ENCODE measurements at places on chromosomes 4 and X.
A peak's percentile ranks its signal among the peaks of the same experiment; 100 is the strongest.

DNA sequence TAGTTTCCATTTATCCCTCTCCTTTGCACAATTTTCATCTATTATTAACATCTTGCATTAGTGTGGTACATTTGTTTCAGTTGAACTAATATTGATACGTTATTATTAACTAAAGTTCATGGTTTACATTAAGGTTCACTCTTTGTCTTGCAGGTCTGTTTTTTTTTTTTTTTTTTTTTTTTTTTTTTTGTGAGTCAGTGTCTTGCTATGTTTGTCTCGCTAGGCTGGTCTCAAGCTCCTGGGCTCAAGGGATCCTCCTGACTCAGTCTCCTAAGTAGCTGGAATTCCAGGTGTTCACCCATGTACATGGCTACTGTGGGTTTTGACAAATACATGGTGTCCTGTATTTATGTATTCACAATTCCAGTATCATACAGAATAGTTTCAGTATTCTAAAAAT is 6.8 kb downstream of the TBC1D19 start:
- DNase-seq: no peak

DNA sequence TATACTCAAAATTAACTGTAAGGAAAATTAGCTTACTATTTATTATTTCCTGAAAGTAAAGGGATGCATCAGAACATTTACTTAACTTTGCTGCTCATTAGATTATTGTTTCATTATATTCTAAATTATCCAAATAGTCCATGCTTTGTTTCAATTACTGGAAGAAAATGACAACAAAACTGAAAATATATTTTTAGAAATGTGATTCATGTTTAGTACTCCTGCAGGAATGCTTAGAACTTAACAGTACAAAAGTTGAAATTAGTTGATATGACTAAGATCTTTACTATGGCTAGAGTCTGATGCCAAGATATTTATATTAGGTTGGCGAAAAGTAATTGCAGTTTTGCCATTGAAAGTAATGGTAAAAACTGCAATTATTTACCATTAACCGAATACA is 660.5 kb upstream of the PABPC4L start:
- DNase-seq: no peak

- DNase-seq: no peak
Observed at GRCh38 chrX:110310000-110310790, 7.7 kb downstream of the AMMECR1 start.

GRCh38 chr4:30948653-30949052 is 228.5 kb downstream of the PCDH7 start:
- DNase-seq: no peak

DNA sequence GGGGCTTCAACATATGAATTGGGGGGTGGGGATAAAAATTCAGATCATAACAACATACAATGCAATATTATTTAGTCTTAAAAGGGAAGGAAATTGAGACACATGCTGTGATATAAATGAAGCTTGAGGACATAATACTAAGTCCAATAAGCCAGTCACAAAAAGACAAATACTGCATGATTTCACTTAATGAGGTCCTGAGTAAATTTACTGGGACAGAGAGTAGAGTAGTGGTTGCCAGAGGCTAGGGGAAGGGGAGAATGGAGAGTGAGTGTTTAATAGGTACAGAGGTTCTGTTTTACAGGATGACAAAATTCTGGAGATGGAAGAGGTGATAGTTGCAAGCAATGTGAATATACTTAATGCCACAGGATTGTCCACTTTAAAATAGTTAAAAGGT is 89.2 kb upstream of the RAPGEF2 start:
- DNase-seq: no peak

- no peak for DNase-seq
Observed at GRCh38 chr4:55124322-55125076, 896 bp downstream of the KDR start.

DNA sequence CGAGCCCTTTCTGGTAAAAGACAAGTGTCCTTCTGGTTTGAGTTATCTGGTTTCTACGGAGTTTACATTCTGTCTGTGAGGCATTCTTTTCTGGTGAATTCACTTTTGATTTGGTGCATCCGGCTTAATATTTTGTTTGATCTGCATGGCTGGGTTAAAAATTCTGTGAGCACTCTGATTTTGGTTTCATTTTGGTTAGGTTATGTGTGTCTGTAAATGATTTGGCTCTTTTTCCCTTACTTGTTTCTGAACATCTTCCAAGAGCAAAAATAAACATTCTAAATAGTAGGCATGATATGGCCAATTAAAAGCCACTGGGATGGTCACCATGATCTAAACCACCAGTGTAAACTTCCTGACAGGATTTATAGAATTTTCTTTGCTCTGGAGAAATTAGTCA is 85.7 kb upstream of the PTPN13 start:
- DNase-seq: no peak

DNA sequence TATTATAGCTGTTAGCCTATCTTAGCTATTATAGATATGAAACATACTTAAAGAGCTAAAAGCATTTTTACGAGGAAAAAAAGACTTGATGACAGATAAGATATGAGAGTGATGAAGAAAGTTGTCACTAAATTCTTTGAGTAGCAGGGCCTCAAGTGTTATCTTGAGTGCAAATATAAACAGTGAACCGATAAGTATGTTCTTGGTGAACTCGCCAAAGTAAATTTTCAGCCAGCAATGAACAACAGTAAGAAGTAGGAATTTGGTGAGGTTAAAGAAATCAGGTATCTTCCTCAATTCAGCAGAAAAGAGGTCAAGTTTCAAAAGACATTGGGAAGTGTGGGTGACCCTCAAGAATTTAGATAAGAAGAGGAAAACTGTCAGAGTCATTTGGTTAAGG is 471.8 kb upstream of the FTHL17 start:
- no peak for DNase-seq

GRCh38 chr4:92265798-92266197 is 38.0 kb upstream of the GRID2 start:
- no peak for DNase-seq

DNA sequence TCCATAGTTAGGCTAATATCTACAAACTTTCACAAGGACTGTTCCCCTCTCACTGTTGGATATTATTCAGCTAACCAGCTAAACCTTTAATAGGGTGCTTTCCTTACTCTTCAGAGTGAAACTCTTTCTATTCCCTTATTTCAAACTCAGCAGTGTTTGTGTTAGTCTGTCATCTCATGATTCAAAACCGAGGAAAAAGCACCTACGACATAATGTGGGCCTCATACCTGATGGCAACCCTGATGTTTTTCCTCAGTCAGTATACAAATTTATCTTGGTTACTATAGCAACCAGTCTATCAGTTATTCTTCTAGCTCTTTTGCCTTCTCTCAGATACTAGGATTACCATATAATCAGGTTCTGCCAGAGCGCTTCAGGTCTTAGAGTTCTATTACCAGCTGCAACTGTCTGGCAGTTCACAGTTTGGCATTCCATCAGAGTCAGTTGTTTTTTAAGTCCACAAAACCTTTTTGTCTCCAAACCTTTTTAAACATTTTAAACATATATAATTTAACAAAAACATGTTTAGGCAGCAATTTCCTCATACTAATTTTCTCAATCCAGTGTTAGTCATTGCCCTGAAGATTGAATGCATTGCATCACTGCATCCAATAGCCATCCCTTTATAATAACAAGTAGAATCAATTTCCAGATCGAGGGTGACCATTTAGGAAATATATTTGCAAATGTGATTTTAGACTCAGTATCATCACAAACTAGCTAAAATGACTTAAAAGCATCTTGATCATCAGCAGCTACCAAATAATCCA is 7.4 kb downstream of the WDR44 start:
- no peak for DNase-seq

GRCh38 chr4:78179196-78179595 is 122.1 kb downstream of the FRAS1 start:
- no peak for DNase-seq

DNA sequence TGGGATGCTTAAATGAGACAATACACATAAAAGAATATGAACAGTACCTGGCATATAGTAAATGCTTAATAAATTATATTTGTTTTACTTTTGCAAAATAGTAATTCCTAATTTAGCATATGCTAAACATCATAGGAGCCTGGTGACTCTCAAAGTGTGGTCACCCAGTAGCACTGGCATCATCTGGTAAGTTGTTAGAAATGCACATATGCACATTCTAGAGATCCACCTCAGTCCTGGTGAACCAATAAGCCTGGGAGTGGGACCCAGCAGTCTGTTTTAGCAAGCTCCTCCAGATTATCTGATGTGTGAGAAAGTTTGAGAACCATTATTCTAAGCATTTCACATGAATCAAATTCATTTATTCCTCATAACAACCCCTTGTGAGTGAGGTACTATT is 830.4 kb downstream of the RPA4 start:
- no peak for DNase-seq

DNA sequence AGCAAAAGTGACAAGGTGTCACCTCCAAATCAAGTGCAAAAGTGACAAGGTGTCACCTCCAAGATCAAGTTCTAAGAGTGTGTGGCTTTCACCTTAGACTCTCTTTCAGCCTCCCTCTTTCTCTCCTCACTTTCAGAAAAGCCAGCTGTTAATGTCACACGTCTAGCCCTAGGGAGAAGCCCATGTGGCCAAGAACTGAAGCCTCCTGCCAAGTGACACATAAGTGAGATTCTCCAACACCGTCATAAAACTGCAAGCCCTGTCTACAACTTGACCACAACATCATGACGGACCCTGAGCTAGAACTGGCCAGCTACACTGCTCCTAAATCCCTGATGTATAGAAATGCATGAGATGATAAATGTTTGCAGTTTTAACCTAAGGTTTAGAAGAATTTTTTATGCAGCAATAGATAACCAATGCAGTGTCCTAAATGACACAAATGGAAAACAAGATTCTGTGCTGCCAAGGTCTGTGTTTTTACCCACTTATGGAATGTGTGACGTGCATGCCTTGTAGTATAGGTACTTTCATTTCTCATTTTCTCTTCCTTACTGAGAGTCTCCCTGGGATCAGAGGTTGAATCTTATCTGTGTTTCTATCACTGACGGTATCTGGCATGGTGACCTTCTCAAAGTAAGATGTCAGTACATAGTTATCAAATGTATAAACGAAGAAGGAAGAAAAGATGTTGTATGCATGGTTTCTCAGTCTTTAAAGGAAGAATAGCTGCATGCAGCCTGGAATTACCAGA is 25.0 kb downstream of the NLGN4X start:
- no peak for DNase-seq

GRCh38 chr4:38804654-38805295 is at the start of gene TLR1:
Gene TLR1 (minus strand): TSS chr4:38804791. CDS start chr4:38798831, 5,960 bp downstream.
- DNase-seq: no peak

DNA sequence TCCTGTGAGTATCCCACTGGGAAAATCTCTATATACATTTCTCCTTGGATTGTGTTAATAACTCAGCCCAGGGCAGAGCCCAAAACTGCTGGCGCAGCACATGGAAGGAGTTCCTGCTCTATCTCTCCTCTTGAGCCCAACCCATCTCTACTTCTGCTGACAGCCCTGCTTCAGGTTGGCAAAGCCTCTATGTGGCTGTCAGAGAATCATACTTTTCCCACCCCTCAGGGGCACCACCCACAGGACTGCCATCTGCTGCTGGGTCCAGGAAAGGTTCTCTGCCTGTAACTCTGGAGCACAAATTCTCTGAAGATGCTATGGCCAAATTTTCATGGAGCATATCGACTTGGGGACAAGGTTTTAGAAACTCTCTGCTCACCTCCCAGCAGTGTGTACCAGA is 278.5 kb upstream of the EMCN start:
- DNase-seq: no peak

- no peak for DNase-seq
Observed at GRCh38 chr4:86564795-86565194, 29.3 kb upstream of the PTPN13 start.

DNA sequence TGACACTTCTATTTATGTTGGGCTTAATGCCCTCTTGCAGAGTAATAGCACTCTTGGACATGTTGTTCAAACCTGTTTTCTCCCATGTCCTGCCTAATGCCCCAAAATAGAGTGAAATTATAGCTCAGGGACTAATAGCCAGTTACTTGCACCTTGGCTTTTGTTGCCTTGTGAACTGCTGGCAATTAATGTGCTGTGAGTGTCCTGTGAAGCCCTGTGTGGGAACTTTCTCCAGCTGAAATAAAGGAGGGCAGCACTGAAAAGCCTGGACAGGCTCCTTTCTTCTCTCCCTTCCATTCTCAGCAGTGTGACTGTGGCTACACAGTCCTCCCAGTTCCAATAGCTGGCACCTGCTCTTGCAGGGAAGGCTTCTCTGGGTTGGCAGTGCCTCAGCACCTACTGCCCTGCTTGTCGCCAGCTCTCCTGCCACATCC is 72.4 kb downstream of the DCLK2 start:
- no peak for DNase-seq

GRCh38 chrX:65985922-65986588 is 53.8 kb downstream of the VSIG4 start:
- peak; percentile 35 for DNase-seq

DNA sequence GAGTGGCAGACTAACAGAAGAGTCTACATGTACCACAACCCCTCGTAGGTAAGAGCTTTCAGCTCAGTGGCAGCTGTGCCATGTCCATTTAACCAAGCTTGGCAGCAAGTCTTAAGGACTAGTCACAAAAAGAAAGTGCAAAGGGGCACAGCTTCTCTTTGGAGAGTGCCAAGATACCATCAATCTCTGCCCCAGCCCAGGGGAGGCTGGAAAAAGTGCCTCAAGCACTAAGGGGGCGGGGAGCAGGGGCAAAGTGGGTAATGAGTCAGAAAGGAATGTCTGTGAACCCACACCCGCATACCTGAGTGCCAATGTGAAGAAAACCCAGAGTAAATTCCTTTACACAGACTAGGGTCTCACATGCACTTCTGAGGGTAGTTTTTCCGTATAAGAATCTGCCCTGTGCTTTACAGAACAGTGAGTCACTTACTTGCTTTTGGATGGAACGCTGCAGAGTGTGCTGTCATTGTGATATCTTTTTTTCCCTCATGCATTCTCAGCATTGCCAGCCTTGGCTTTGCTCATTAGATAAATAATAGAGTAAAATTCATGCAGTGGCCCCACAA is 219.8 kb downstream of the ZNF674 start:
- peak; percentile 47 for DNase-seq

- no peak for DNase-seq
Observed at GRCh38 chr4:26094076-26094475, 180.1 kb downstream of the SMIM20 start.

GRCh38 chr4:114997576-114998247 is 115.7 kb downstream of the NDST4 start:
- DNase-seq: no peak

DNA sequence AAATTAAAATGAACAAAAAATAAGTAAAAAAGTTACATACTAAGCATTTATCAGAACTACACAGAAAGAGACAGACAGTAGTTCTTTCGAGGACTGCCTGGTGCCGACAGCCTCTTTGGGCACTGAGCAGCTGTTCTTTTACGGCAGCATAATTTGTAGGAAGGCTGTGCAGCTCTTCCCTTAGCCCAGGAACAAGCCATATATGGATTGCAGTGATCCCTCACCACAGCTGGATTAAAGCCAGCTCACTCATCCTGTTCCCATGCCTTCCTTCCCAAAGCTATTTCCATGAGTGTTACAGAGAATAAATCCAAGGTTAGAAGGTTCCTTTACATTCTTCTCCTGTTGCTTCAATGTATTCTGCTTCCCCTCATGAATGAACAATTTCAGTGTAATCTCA is 71.7 kb downstream of the DDX60L start:
- no peak for DNase-seq

- DNase-seq: no peak
Observed at GRCh38 chr4:186930024-186930423, 206.4 kb upstream of the FAT1 start.
